ENCODE measurements at places on chromosomes 12 and 14. TPM values are rescaled to one million over a fixed set of nuclear protein-coding genes. Genes with fewer than 3 reads are reported as not detected.

- DNase-seq = peak; percentile 51
- no peaks in the 10 kb centered on the region for H3K27me3 ChIP-seq
- no peaks in the 10 kb centered on the region for H3K36me3 ChIP-seq
- H3K27ac ChIP-seq = peak overlapping the region; percentile 77
- H3K4me1 ChIP-seq = no peaks in the 10 kb centered on the region
- H3K4me3 ChIP-seq = no peak overlapping the region
Observed at GRCh38 chr12:101714877-101715444, 17.5 kb downstream of the CHPT1 start.

DNA sequence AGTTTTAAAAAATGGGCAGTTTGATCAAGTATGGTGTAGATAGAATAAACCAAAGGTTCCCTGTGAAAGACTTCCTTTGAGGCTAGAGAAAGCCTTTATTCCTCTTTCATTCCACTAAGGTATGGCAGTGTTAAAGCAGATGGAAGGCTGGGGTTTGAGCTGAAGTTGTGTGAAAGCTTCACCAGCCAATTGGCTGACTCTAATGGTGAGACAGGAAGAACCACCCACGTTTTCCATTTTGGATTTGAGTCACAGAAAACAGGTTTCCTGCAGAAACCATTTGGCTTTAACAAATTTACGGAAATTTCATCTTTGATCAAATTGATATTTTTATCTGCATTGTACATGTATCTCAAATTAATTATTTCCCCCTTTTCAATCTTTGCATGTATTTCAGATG lies 455.0 kb downstream of the PCNX1 start:
- no peaks in the 10 kb centered on the region for H3K27me3 ChIP-seq
- no peaks in the 10 kb centered on the region for H3K36me3 ChIP-seq
- H3K4me3 ChIP-seq = no peak overlapping the region
- H3K4me1 ChIP-seq = no peaks in the 10 kb centered on the region
- no peak for DNase-seq

KCNJ8 gene
- 5.6 TPM for polyA plus RNA-seq

GRCh38 chr12:119446459-119446858 lies 111.9 kb downstream of the CCDC60 start:
- H3K27ac ChIP-seq = no peak overlapping the region
- no peaks in the 10 kb centered on the region for H3K36me3 ChIP-seq
- no peaks in the 10 kb centered on the region for H3K27me3 ChIP-seq
- H3K4me1 ChIP-seq = no peaks in the 10 kb centered on the region
- no peak overlapping the region for H3K4me3 ChIP-seq

IFI27L2 gene
- polyA plus RNA-seq = 56.5 TPM

DDX23 gene
- polyA plus RNA-seq = 55.0 TPM

DNA sequence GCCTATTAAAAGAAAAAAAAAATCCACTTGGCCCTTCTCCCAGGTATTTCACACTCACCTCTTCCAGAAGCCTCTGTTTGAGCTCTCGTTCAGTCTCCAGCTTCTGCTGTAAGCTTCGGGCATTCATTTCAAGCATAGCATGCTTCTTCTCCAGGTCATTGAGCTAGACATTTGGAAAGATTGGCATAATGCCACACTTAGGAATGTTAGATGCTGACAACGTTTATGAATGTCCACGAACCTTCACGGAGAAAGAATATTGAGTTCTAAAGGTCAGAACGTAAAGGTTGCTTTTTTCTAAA lies 60.5 kb downstream of the PRKAB1 start:
- H3K4me1 ChIP-seq = no peaks in the 10 kb centered on the region
- H3K4me3 ChIP-seq = no peak overlapping the region
- DNase-seq = no peak
- H3K36me3 ChIP-seq = peaks cover 5% of the 10 kb centered on the region
- H3K27me3 ChIP-seq = no peaks in the 10 kb centered on the region
